SJCRH30 (cell line): ENCODE measurements at places on chromosomes 3 and 15. TPM values are rescaled to one million over a fixed set of nuclear protein-coding genes. Genes with fewer than 3 reads are reported as not detected.
A peak's percentile ranks its signal among the peaks of the same experiment; 100 is the strongest.

Gene RASGRP1
- 1.4 and 1.9 TPM in 2 replicates for total RNA-seq

Gene MYO5A
- total RNA-seq, result 15.2 and 15.5 TPM in 2 replicates

Gene GOLGA6L9
- total RNA-seq, result 4.7 and 7.3 TPM in 2 replicates

Gene NEO1
- 13.9 and 15.1 TPM in 2 replicates for total RNA-seq

Gene PIGBOS1
- total RNA-seq, result 11.2 and 11.3 TPM in 2 replicates

DNA sequence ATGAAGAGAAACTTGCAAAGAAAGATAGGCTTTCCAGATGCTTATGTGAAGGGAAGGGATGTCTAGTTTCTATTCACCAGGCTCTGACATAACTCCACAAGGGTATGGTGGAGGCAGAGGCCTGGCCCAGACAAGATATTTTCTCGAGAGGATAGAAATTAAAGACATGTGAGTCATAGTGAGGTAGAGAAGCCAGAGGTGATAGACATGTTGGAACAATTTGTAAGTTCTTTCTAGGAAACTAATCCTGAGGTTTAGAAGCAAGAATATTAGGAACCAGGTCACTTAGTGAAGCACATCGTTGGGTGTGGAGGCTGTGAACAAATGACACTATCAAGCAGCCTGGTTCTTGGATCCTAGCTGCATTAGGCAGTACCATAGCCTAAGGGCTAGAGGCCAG is 176.9 kb downstream of the BBX start:
- no peak for DNase-seq

DNA sequence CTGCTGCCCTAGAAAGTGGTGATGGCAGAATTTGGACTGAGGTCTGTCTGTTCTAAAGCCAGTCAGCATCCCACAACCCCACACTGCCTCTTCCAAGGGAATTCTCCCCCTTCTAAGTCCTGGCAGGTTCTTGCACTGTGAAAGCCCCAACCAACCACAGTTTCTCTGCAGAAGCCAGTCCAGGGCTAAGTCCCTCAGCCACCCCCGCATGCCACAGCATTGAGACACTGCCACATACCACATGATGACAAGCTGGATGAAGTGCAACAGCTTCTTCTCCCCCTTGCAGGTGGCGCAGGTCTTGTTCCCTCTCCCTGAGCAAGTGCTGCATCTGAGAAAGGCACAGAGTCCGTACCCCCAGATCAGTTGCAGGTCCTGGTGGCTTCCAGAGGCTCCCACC is 18.6 kb downstream of the SSUH2 start:
- peak; percentile 22 for DNase-seq

- DNase-seq, result no peak
These were observed 68.8 kb downstream of the ZNF385D start for GRCh38 chr3:21682206-21682605.

- DNase-seq, result peak; percentile 91
These were observed 5.2 kb downstream of the SETD5 start for GRCh38 chr3:9402410-9403228.

- DNase-seq, result peak; percentile 61
These were observed 17.3 kb upstream of the HDAC11 start for GRCh38 chr3:13462822-13463221.

- DNase-seq, result no peak
These were observed 12.1 kb upstream of the RAD18 start for GRCh38 chr3:8975081-8976020.

GRCh38 chr3:131658115-131658514 is 155.3 kb upstream of the MRPL3 start:
- DNase-seq, result peak; percentile 29

- no peak for DNase-seq
These were observed 29.6 kb downstream of the GALK2 start for GRCh38 chr15:49199666-49200065.

GRCh38 chr3:42061713-42062380 is 29.3 kb upstream of the TRAK1 start:
- DNase-seq, result peak; percentile 89

- no peak for DNase-seq
These were observed 49.7 kb downstream of the LRTM1 start for GRCh38 chr3:54878145-54878544.

- peak; percentile 55 for DNase-seq
These were observed 151.2 kb upstream of the CDIN1 start for GRCh38 chr15:36428102-36428845.

DNA sequence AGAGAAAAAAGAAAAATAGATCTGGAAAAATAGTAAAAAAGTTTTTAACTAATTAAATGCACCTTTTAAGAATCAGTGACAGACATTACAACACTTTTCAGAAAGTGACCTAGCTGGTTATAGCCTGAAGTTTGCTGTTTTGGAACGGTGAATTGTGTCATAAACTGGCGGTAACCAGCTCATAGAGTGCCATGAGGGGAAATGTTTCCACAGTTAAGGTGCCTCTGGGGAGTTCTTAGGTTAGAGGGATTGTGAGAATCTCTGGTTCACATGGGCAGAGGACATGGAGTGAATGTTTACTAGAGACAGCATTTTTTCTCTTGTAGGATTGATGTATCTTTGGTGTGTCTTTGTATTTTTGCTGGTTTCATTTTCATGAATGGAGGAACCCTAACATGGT is 2.8 kb downstream of the TBC1D23 start:
- DNase-seq, result no peak

- peak; percentile 16 for DNase-seq
These were observed at the start of gene EIF4E3 for GRCh38 chr3:71725271-71725991. Gene EIF4E3 (minus strand): TSS chr3:71725402. CDS start chr3:71725367, 35 bp downstream.

GRCh38 chr3:56937580-56937979 is 122.9 kb upstream of the SPATA12 start:
- no peak for DNase-seq

DNA sequence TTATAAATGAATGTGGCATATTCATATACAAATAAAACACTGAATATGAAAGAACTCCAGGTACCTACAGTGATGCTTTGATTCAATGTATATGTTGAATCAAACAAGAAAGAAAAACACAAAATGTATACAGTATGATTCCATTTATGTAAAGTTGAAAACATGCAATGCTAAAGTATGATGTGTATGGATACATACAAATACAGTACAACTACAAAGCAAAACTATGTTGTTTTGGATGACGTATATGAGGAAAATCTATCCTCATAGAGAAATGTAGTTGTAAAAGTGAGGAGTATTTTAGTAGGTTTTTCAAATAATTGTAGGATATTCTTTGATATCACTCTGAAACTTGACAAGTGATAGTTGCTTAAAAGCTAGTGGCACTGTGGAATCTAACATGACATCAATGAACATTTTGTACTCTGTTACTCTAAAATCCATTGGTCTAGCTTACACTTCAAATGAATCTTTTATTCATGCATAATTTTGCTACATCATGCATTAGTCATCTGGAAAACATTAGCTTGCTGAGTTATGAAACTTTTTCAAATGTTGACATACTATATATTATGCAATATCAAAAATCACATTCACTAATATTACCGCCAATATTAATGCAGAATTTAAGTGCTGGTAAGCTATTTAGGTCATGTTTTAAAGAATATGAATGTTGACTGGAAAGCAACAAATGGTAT is 278.1 kb upstream of the CHRNA7 start:
- DNase-seq, result no peak

DNA sequence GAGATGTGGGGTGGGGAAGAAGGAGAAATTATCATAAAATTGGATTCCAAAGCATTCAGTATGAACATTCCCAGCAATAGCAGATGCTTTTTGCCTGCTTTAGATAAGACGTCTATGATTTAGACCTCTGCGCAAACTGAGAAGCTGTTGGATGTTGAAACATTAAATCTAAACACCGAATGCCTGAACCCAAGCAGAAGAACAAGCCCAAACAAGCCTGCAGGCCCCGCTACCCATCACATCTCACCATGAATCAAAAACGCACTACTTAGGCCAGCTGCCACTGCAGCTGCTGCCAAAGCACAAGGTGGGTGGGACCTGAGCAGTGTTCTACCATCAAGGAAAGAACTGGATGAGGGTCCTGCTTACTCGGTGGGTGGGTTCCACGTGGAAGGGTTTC is 24.4 kb upstream of the THBS1 start:
- peak; percentile 83 for DNase-seq

DNA sequence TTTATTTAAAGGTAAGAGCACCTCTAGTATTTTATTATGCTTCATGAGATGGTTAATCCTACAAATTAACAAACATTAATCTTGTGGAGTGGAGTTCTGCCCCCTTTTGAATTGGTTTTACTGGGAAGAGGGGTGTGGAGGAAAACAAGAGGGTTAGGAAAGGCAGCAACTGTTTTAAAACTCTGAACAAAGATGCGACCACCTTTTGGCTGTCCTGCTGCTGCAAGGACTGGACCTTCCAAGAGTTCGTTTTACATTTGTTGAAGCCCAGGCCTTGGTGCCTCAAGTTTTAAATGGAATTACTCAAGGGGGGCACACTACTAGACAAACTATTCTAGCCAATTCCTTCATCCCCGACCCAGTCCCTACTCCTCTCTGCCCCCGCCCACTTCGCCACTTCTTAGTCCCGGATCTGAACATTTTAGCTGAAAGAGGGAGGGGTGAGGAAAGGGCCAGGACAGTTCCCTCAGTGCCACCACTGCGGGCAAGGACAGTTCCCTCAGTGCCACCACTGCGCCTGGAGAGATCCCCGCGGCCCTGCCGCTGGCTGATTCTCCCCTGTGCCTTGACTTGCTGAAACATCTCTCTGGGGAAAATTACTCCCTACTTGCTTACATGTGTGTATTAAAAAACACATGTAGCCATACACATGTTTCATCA is 11.2 kb downstream of the SOX2 start:
- no peak for DNase-seq

DNA sequence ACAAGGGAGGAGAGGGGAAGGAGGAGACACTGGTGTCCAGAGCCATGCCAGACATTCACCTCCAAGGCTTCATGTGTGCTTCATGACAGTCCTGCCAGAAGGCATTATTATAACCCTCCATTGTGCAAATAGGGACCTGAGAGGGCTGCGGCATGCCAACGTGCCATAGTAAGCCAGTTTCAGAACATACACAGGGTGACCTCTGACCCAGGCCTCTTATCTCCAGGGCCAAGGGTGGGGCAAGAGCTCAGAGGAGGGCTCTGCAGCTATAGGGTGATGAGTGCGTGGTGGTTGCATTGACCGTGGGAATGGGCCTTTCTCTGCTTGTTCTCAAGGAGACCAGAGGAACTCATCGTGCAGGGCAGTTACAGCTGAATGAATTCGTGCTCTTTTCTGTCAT is 9.7 kb upstream of the ACSBG1 start:
- no peak for DNase-seq
